CD8-positive, alpha-beta memory T cell (primary cell): ENCODE measurements at places on chromosomes 12 and 14.

- H3K4me1 ChIP-seq: peaks cover 19% of the 10 kb centered on the region
- peak overlapping the region; percentile 28 for H3K4me3 ChIP-seq
- peaks cover 2% of the 10 kb centered on the region for H3K36me3 ChIP-seq
- peak; percentile 57 for DNase-seq
Measured at GRCh38 chr14:100147181-100147631, 12.2 kb downstream of the DEGS2 start.

DNA sequence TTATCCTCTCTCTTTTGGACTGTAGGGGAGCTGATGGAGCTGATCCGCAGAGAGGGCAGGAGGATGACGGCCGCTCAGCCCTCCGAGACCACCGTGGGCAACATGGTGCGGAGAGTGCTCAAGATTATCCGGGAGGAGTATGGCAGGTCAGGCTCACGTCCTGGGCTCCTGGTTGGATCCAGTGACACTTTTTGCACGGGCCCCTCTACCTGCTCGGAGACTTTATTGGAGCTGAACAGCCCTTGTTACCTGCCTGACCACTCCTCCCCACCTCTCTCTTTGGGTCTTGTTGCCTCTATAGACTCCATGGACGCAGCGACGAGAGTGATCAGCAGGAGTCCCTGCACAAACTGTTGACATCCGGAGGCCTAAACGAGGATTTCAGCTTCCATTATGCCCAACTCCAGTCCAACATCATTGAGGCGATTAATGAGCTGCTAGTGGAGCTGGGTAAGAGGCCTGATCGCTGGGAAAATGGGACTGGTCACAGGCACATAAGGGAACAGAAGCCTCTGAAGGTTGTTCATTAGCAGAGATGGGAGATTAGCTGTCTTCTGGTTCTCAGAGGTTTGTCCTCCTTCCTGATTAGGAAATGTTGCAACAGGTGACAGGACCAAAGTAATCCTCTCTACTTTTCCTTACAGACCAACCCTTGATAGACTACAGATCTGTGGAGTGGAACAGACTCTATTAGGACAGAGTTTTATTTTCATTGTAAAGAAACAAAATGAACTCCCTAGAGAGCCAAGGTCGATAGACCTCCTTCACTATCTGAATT, 718 bp downstream of the EIF2B2 start:
- H3K4me1 ChIP-seq: peaks cover 20% of the 10 kb centered on the region
- peaks cover 25% of the 10 kb centered on the region for H3K36me3 ChIP-seq
- peak overlapping the region; percentile 90 for H3K27ac ChIP-seq

DNA sequence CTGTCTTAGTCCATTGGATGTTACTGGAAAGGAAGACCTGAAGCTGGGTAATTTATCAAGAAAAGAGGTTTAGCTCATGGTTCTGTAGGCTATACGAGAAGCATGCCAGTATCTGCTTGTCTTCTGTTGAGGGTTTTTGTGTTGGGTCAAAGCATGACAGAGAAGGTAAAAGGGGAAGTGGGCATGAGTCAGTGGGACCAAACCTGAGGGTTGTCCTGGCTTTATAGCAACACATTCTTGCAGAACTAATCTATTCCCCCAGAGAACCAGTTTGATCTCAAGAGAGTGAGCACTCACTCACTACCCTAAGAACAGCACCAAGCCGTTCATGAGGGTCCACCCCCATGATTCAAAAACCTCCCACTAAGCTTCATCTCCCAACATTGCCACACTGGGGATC, 19.0 kb upstream of the KRAS start:
- no peaks in the 10 kb centered on the region for H3K36me3 ChIP-seq
- H3K27me3 ChIP-seq: no peaks in the 10 kb centered on the region
- no peak for DNase-seq
- H3K4me3 ChIP-seq: no peak overlapping the region

- no peak for DNase-seq
- no peak overlapping the region for H3K4me3 ChIP-seq
- no peaks in the 10 kb centered on the region for H3K27me3 ChIP-seq
- no peak overlapping the region for H3K27ac ChIP-seq
Measured at GRCh38 chr12:46050805-46051204, 60.4 kb upstream of the SCAF11 start.

- DNase-seq: no peak
- no peaks in the 10 kb centered on the region for H3K36me3 ChIP-seq
- no peak overlapping the region for H3K4me3 ChIP-seq
- H3K27ac ChIP-seq: no peak overlapping the region
- H3K4me1 ChIP-seq: no peaks in the 10 kb centered on the region
Measured at GRCh38 chr14:37254411-37254947, 56.7 kb downstream of the MIPOL1 start.

- no peak for DNase-seq
- H3K27ac ChIP-seq: no peak overlapping the region
- no peaks in the 10 kb centered on the region for H3K36me3 ChIP-seq
Measured at GRCh38 chr14:100498068-100498467, 89.1 kb downstream of the BEGAIN start.
